Stimulated activated CD8-positive, alpha-beta memory T cell treated with anti-CD3 and anti-CD28 coated beads, Interleukin-7, amount 100 ng/mL, for 4 hours (primary cell): ENCODE measurements at places on chromosomes 6 and 20.

- DNase-seq: no peak
These were observed 48.8 kb downstream of the ERMARD start for GRCh38 chr6:169800116-169800667.

DNA sequence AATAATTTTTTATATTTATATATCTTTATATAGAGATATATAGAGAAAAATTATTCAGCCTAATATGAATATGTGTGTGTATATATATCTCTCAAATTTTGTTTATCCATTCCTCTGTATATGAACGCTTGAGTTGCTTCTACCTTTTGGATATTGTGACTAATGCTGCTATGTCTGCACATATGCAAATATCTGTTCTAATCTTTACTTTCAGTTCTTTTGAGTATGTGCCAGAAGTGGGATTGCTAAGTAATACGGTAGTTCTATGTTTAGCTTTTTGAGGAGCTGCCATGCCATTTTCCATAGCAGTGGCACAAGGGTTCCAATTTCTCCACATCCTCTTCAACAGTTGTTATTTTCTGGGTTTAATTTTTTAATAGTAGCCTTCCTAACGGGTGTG lies 72.8 kb upstream of the CEP85L start:
- no peak for DNase-seq

DNA sequence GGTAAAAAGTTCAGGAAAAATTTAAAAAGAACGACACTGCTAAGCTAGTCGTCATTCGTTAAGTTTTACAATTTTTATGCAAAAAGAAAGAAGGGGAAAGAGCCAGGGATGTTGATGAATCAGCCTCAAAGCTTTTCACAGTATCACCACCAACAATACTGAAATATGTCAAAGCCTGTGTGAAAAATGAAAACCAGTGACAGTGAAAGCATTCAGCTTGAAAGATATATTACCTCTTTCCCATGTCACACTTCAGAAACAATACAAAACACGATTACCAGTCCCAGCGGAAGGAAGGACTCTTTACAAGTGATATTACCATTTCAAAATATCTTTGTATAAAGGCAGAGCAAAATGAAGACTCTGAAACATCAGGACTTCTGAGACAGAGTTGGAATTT lies 489.2 kb downstream of the EPHA7 start:
- DNase-seq: no peak

- DNase-seq: no peak
These were observed 356.3 kb downstream of the HTR1B start for GRCh38 chr6:77106992-77107391.

DNA sequence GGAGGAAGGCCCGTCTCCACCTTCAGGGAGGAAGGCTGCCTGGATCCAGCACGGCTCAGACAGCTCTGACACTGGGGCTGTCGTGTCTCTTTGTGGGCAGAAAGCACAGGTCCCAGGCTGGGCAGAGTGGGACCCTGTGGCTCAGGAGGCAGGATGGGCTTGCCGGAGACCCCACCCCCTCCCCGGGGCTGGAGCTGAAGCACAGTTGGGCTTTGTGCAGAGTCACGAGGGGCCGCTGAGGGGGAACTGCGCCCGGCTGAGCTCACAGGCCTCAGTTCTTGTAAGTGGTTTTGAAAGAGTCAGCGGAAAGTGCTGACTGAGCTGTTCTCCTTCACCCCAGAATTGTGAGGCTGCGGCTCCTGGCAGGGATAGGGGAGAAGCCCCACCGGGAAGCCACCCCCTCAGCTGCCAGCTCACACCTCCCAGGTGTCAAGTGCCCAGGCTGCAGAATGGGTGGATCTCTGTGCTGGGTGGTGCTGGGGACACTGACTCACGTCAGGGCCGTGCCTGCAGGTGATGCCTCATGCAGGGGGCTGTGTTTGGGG lies 145.5 kb upstream of the RNF24 start:
- DNase-seq: no peak

- DNase-seq: no peak
These were observed 88.8 kb downstream of the PRSS35 start for GRCh38 chr6:83601119-83601518.

DNA sequence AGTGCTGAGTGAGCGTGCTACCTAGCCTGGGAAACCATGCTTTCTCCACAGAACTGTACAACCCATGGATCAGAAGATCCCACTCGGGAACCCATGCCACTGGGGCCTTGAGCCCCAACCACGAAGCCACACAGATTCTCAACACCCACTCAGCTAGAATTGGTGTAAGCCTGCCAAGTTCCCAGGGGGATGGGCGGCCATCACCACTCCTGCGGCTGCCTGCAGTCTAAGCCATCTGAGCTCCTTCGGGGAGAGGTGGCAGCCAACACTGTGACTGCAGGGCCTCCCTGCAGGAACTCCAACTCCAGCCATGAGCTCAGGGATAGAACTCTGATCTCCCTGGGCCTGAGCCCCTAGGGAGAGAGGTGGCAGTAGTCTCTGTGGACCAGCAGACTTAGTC lies 33.6 kb upstream of the SENP6 start:
- no peak for DNase-seq

GRCh38 chr20:33209789-33210188 lies 7.4 kb upstream of the BPIFA3 start:
- DNase-seq: no peak

- DNase-seq: no peak
These were observed 67.0 kb upstream of the SMIM29 start for GRCh38 chr6:34315780-34316179.

DNA sequence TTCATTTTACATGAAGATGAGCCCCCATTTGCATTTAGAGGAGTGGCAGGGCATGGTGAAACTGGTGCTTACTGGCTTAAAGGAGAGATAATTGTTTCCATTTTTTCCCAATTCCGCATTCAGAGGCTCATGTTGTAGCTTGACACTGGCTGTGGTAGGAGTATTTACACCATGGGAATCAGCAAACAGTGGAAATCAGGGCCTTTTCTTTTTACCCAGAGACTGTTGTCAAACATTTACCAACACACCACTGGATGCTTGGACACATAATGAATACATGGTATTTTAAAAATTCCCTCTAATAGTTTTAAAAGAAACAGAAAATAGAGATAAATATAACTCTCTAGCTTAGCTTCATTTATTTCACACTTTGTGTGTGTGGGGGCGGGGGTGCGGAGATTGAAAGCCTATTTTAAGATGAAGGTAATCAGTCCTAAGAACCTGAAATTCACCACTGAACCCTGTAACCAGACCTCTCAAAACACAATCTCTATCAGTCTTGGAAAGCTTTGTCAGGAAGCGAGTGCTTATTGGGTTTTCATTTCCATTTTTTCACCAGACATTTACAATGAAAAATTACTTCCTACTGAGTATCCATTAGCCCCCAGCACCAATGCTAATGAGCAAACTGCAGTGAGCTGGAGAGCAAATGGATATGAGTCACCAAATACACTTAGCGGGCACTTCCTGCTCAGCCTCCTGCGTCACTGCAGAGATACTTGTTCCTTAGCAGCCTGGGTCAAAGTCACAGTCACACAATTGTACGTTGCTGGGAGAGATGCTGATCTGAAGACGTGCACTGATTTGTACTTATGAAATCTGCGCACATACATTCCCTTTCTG lies 532.0 kb downstream of the BCKDHB start:
- no peak for DNase-seq

DNA sequence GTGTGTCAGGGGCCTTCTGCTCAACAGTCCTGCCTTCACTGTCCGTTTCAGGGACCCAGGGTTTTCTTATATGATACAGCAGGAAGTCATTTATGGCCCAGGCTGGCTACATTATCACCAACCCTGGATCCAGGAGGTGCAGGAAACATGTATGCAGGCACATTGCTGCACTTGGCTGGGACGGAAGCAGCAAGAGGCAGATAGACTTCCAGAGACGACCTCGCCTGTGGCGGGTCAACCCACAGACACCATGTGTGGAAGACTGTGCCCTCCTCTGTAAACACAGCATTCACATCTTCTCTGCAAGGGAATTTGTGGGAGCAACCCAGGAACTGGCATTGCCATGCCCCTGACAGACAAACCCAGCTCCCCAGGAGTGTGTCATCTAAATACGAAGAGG lies 43.7 kb downstream of the TBC1D7 start:
- no peak for DNase-seq

DNA sequence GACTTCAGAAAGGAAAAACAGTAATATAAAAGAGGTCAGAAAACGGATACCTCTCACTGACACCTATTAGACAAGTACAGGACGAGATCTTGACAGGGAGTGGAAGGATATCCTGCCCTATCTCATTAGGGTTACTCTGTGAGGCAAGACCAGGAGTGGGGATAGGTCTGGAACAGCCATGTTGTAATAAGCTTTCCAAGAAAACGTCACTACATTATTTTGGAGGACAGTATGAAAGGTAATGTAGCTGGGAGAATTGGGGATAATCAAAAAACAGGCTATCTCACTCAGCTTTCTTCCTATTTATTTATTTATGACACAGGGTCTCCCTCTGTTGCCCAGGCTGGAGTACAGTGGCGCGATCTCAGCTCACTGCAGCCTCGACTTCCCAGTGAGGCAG lies 25.3 kb downstream of the HMGN4 start:
- no peak for DNase-seq

GRCh38 chr6:138682704-138683527 lies 90.7 kb upstream of the CCDC28A start:
- DNase-seq: no peak

DNA sequence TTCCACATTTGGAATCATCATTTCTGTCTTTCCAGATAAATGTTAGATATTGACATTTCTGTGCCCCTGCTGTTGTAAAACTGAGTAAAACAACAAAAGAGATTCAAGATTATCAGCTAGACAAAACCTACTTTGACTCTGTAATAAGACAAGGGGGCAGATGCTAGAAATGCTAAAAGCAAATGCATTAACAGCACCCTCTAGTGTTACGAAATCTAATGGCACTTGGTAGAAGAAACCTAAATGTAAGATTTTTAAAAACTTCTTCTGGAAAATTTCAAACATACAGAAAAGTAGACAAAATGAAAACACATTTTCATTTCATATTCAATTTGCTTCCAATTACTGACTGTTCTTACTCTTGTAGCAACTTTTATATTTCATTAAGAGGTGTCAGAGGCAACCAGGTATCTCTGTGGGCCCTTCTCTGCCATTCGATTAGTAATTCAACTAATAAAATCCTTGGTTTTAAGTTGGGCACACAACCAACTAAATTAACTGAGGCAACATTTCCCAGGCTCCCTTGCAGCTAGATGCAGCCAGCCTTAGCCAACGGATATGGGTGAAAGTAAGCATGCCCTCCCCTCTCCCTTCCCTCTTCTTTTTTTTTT lies 45.0 kb downstream of the SLC23A2 start:
- no peak for DNase-seq

DNA sequence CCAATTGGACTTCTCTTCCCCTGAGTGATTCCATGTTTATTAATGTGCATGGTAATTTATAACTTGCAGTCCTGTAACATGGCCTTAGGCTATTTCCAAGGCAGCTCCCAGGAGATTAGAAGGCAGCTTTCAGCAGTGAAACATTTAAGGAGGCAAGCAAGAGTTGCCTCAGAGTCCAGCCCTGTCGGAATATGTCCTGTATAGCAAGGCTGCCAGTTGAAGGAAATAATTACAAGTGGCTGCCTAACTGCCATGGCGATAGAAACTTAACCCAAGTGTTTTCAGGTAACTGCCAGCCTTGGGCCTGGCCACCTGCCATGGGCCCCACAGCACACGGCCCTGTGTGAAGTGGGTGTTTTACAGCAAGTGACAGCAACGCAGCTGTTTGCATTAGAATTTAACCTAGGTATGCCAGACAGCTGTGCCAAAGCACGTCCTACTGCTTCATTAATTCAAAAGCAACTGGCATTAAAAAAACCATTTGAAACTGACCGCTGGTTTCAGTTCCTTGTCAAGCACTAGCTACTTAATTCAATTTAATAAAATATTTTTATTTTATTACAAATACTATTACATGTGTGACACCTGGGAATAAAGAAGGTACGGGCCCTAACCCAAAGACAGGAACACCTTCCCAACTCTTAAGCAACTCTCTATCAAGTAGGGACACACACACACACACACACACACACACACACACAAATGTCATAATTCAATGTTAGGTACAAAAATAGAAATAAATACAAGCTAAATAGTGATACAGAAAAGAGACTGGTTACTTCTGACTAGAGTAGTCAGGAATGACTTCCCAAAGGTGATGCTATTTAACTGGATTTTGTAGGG lies 151.8 kb upstream of the HEY2 start:
- DNase-seq: no peak

DNA sequence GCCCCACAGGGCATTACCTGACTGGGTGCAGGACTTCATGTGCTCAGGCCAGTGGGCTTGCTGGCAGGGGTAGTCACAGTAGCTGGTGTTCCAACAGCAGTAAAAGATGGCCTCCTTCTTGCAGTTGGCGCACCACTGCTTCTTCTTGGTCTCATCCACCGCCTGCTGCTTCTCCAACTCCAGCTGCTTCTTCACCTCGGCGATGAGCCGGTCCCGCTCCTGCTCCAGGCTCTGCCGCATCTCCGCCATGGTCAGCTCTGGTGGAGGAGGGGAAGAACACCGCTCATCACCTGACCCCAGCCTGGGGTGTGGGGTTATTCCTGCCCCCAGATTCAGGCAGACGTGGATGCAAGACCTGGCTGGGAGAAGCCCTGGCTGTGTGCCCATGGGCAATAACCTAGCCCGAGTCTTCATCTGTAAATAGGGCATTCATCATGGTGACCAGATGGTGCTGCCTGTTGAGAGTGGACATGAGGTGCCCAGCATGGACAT lies 132.2 kb downstream of the ZMYND8 start:
- no peak for DNase-seq

DNA sequence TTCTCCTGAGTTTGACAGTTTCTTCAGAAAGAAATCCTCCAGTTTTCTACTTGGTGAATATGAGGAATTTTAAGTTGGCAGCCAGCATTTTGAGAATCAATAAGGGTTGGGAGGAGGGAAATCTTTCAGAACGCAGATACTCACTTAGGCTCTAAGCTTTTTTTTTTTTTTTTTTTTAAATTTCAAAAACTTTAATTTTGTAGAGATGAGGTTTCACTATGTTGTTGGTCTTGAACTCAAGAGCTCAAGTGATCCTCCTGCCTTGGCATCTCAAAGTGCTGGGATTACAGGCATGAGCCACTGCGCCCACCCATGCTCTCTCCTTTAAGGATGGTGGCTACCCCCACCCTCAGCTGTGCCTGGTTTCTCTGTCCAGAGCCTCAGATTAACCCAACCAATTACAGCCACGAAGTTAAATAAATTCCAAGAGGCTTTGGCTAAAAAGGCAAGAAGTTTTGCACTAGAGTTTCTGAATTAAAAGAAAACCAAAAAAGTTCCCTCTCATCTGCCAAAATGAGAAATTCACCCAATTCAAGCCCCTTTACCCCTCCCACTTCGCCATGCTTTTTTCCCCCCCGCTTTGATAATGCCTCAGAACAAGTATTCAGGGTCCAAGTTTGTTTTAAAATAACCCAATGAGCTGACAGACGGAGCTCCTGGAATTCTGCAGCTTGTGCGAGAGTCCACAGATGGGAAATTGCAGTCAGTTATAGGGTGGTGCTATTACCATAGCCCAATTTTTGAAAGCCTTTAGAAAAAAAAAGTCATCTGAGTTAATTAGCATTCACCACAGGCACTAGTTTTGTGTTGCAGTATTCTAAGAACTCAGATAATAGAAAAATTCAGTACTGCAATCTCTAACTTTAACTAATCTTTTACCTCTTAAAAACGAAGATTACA lies 94.3 kb upstream of the BEND3 start:
- DNase-seq: no peak
